ENCODE measurements at places on chromosomes 7 and 10.
A peak's percentile ranks its signal among the peaks of the same experiment; 100 is the strongest.

DNA sequence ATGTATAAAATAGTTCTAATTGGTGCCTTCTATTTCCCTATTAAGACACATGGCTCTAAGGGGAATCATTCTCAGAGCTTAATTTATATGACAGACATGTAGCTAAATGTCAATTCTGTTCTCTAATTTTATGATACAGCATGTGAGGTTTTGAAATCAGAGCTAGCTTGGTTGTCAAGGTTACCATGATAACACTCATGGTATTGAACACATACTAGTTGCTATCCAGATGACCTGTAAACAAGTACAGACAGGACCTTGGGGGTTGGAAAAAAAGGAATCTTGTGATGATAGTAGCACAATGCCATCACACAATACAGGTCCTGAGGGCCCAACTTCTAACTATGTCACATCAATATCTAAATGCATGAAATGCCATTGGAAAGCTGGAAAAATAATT is 49.2 kb downstream of the RHOBTB1 start:
- no peak for DNase-seq

DNA sequence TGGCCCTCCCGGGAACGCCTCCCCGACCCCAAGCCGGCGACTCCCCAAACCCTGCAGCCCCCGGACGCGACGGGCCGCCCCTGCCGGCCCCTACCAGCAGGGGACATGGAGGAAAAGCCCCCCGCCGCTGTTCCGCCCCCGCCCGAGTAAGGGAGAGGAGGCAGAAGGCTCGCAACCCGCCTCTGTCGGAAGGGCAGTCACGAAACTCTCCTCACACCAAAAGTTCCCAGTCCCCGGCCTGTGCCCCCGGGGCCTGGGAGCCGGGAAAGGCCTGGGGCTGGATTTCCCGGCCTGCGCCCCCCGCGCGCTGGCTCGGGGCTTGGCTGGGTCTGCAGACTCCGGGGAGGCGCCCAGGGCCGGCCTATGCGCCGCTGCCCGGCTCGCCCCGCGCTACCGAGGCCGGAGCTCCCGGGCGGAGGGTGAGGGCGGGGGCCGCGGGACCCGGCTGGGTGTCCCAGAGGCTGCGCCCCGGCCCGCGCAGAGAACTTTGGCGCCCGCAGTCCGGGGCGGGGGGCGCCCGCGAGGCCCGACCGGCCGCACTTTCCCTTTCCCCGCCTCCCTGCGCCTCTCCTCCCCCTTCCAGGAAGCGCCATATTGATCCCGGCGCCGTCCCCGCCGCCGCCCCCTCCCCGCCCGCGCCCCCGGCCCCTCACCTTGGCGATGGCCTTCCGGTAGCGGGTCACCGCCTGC is 728 bp downstream of the PARD3 start:
- no peak for DNase-seq

- peak; percentile 32 for DNase-seq
Observed at GRCh38 chr10:102795453-102796406, 41.5 kb downstream of the CYP17A1 start.

- DNase-seq = no peak
Observed at GRCh38 chr7:26664274-26664673, 200.1 kb downstream of the SKAP2 start.

DNA sequence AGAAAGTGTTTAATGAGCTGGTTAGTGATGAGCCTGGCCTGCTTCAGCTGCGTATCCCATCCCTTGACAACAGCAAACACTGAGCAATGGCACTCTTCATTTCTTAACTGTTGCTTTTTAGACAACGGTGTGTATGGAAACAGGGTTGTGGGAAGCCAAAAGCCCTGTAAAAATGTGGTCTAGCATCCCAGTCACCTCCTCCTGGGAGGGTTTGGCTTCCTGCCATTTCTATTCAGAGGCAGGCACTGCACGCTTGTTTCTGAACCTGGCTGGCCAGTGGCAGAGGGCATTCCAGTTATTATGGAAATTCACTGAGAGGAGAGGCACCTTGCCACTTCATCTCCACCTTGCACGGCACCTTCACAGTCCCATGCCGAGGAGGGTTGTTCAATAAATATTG is 123.0 kb upstream of the ADARB2 start:
- no peak for DNase-seq

GRCh38 chr7:105132835-105133234 is 118.8 kb downstream of the KMT2E start:
- DNase-seq = no peak

- no peak for DNase-seq
Observed at GRCh38 chr7:27434756-27435400, 192.3 kb downstream of the EVX1 start.

DNA sequence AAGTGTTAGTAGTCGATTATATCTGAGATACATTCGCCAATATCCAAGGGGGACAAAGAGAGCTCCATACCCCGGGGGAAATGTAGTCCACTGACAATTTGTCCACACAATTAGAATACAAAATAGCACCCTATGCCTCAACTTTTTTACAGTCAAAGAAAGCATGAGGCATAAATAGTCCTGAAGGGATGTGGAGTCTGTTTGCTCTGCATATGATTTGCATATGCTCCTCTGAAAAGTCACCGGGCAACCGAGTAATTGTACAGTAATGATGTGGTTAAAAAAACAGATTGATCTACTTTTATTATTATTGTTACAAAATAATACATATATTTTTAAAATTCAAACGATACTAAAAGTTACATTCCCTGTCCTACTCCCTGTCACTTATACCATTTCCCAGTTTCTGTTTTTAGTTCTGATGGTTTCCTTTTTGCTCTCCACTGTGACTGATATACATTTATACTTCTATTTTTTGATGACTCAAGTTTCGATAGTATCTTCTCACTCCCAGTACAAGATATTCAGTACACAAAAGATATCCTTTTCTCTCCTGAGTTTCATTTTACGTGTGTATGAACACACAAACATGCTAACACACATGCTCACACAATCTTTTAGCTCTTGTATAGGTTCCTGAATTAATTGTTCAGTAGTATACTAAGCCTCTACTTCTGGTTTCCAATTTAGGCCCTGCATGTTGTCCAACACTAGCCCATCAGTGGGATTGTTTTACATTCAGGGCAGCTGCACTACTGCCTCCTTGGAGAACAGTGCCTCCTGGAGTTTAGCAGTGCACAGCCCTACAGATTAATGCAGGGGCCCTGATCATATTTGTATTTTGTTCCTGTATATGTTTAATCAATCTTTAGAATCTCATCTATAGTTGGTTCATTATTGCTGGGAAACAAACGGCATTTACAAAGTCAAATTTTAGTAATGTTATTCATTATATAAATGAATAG is 130.9 kb downstream of the TES start:
- no peak for DNase-seq

- no peak for DNase-seq
Observed at GRCh38 chr10:79193694-79194382, 125.1 kb downstream of the ZMIZ1 start.

DNA sequence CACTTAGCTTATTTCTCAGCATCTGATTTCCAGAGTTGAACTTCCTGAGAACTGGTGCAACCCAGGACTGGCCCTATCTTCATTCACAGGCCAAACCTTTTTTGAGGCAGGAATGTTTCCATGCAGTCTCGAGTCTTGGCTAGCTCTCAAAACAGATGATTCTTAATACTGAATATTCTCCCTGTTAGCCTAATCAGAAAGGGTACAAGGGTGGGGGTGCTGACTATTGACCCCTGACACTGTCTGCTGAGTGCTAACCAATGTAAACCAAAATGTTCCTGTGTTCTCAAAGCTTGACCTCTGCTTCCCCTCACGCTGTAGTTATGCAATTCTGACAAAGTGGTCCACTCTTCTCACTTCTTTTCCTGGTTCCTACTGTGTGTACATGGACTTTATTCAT is 25.3 kb downstream of the VWDE start:
- DNase-seq = no peak

DNA sequence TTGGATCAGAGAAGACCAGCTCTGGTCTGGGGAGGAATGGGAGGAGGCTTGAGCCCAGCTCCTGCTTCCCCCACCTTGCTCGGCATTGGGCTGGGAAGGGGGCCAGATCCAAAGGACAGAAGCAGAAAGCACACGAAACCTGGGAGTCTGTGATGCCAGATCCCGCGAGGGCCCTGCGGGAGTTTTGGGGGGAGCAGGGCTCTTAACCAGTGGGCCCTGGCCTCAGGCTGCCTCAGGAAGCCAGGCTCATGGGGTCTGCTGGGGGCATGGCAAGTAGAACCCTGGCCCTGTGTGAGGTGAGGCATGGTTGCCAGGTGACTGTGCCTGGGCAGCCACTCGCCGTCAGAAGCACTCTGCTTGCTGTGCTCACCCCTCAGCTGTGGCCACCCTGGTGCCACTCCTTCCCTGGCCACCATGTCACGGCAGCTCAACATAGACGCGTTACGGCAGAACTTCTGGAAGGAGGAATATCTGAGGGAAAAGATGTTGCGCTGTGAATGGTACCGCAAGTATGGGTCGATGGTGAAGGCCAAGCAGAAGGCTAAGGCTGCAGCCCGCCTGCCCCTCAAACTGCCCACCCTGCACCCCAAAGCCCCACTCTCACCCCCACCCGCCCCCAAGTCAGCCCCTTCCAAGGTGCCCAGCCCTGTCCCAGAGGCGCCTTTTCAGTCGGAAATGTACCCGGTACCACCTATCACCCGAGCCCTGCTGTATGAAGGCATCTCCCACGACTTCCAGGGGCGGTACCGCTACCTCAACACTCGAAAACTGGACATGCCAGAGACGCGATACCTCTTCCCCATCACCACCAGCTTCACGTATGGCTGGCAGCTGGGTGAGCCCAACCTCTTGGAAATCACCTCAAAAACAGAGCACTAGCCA is 3.6 kb downstream of the ATP6V1F start:
- no peak for DNase-seq

DNA sequence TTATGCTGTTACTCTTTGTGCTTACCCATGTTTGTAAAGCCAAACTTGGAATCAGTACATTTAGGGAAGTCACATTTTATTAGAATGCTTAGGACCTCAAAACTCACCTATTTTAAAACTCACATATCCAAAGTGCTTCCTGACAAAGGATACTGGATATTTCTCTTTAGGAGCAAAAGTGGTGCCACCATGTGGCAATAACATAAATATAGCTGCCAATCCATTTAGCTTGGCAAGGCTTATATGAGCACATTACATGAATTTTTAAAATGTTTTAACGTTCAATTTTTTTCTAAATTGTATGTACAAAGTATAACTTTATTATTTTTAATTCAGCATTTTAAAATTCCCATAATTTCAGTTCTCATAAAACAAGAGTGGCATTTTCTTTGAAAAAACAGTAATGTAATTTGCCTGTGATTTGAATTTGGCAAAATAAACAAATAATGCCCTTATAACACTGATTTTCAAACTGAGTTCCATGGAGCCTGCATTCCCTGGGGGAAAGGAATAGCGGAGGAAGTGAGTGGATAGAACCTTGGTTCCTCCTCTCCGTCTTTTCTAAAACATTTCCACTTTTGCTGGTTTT is 75.4 kb downstream of the HDAC9 start:
- no peak for DNase-seq

- no peak for DNase-seq
Observed at GRCh38 chr7:115693779-115694178, 336.8 kb downstream of the TFEC start.

DNA sequence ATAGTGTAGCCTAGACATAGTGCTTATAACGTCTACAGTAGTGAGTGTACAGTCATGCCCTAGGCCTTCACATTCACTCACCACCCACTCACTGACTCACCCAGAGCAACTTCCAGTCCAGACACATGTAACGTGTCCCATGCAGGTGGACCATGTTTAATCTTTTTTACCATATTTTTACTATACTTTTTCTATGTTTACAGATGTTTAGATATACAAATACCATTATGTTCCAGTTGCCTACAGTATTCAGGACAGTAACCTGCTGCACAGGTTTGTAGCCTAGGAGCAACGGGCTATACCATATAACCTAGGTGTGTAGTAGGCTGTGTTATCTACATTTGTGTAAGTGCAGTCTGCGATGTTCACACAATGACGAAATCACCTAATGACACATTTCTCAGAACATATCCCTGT is 11.0 kb downstream of the MPP7 start:
- no peak for DNase-seq

GRCh38 chr10:11875494-11876281 is 52.5 kb downstream of the PROSER2 start:
- no peak for DNase-seq

GRCh38 chr7:75884476-75884875 is 5.6 kb downstream of the RHBDD2 start:
- DNase-seq = no peak

DNA sequence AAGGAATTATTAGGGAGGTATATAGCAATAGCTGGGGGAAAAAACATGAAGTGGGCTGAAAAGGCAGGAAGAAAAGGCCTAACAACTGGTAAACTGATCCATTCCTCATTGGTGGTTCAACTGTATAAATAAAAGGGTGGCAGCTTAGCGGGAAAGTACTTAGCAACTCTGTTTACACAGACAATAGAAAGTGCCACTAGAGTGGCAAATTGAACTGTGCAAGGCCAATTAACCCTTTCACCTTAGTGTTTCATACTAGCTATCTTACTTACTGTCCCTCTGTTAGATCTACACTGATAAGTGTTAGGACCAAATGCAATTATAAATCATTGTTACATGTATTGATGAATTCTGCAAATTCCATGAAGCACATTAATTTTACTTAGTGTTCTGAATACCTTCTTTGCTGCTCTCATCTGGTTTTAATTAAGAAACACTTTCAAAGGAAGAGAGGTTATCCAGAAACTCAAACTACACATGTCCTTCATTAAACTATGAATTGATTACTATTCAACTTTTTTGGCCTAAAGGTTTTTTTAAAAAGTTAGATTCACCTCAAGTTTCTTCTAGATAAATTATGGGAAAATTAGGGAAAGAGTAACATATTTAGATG is 28.0 kb downstream of the DNAJC1 start:
- no peak for DNase-seq

GRCh38 chr7:10677211-10677610 is 296.5 kb upstream of the PHF14 start:
- DNase-seq = no peak

GRCh38 chr7:25636871-25637283 is 408.6 kb upstream of the NPVF start:
- no peak for DNase-seq

DNA sequence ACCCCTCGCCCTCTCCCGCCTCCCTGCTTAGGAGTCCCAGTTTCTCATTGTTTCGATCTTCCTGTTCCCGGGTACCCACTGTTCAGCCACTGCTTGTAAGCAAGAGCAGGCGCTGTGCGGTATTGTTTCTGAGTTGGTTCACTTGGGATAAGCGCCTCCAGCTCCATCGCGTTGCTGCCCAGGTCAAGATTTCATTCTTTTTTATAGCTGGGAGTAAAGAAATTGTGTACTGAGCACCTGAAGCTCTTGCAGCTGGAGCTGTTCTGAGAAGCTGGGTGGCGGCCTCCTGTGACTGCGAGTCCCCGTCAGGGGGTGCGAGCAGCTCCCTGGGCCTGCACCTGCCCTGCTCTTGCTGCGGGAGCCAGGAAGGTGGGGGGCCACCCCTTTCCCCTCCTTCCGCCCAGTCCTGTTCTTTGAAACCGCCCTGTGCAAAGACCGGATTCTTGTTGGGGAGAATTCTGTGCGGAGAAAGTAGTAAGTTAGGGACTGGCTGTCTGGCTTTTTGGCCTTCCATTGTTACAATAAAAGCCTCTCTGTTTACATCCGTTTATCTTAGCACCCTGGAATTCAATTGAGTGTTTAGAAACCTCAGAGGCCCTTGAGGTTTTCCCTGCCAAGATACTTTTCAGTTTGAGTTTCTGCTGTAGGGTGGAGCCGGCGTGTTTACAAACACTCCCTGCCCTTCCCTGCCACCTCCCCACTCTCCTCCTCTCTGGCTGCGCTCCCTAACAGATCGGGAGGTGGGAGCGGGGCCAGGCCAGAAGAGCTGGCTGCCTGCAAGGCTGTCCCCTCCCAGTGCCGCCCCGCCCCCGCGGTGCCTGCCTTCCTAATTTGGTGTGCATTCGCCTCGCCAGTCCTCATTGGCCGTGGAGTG is 30.8 kb upstream of the AP5Z1 start:
- peak; percentile 54 for DNase-seq

GRCh38 chr10:5876181-5876768 is 13.4 kb downstream of the ANKRD16 start:
- no peak for DNase-seq
